ENCODE measurements at places on chromosomes 1 and 21. TPM values are rescaled to one million over a fixed set of nuclear protein-coding genes. Genes with fewer than 3 reads are reported as not detected.

Gene ZSCAN20
- total RNA-seq, result 2.5 TPM

Gene ARHGEF19
- total RNA-seq, result 11.2 TPM

Gene NRDC
- total RNA-seq, result 270 TPM

Gene RNF186
- not detected for total RNA-seq

Gene OR10Z1
- not detected for total RNA-seq

Gene RNF223
- total RNA-seq, result not detected

Gene SCP2
- total RNA-seq, result 71.0 TPM

Gene ZYG11A
- 19.6 TPM for total RNA-seq

Gene MAP3K7CL
- total RNA-seq, result not detected

Gene CFAP141
- not detected for total RNA-seq

Gene PTGER3
- 33.3 TPM for total RNA-seq

Gene ASCL5
- total RNA-seq, result not detected

Gene NOS1AP
- total RNA-seq, result 0.95 TPM

Gene ARHGAP30
- 0.35 TPM for total RNA-seq

Gene WDR26
- total RNA-seq, result 54.6 TPM

Gene CTSK
- total RNA-seq, result 1.0 TPM

Gene FCGR2B
- total RNA-seq, result 3.1 TPM

Gene TMPRSS3
- total RNA-seq, result not detected

Gene SCYL3
- 7.5 TPM for total RNA-seq

Gene RYR2
- 0.18 TPM for total RNA-seq

Gene CCDC185
- total RNA-seq, result not detected

Gene DNASE2B
- total RNA-seq, result not detected

Gene IFNAR1
- 24.2 TPM for total RNA-seq

Gene AGT
- 0.40 TPM for total RNA-seq

Data from K562 (cell line).